NCI-H69 (cell line): ENCODE measurements at places on chromosomes 3 and 15.
A peak's percentile ranks its signal among the peaks of the same experiment; 100 is the strongest.

DNA sequence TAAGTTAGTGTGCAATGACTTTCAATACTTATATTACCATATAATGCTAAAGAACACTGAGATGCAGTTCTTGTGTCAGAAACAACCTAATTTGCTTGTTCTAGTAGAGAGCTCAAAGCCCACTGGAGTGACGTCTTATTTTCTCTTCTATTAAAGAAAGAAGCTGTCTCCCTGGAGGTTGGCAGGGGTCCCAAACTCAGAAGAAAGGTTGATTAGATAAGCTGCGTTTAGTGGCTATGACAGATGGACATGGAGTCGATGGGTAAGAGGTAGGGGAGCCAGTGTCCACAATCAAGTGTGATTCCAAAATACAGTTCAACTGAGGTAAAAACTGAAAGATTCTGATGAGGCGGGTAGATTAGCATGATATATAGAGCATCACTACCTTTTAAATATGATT is 363.6 kb downstream of the NLGN1 start:
- peak; percentile 96 for DNase-seq

DNA sequence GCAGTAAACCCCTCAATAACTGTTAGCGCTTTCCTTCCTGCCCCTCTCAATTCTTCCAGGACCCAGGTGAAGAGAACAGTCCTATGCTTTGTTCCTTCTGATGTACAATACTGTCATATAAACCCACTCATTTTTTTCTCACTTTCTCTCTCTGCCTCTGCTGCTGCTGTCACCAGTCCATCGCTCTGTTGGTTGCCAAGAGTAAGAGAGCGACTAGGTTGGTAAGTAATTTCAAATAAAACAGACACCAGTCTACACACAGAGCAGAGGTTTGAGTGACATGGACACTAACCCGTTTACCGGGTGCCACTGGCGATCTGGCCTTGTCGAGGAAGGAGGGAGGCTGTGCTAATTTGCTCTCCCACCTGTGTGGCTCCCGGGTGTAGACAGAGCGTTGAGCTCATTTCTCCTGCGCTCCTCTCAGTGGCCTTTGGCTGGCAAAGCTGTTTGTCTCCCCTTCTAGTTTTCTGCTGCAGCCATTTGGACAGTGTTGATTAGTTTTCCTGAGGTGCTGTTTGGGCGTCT is 215.4 kb downstream of the THSD4 start:
- DNase-seq, result no peak

GRCh38 chr3:17238023-17238422 is 353.3 kb downstream of the PLCL2 start:
- DNase-seq, result peak; percentile 35

DNA sequence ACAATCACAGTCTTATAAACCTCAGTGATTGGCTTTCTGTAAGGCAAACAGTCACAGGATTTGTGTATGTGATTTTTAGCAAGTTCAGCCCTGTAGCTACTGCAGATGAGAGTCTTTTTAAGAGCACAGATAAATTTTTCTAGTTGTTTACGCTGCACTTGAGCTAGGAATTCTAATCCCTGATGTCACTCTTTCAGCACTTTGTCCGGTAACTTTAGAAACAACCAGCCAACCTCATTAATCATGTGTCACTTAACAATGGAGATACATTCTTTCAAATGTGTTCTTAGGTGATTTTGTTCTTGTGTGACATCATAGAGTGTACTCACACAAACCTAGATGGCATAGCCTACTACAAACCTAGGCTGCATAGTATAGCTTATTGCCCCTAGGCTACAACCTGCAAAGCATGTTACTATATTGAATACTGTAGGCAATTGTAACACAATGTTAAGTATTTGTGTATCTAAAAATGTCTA is 36.8 kb upstream of the GOLGA6L2 start:
- DNase-seq, result no peak

DNA sequence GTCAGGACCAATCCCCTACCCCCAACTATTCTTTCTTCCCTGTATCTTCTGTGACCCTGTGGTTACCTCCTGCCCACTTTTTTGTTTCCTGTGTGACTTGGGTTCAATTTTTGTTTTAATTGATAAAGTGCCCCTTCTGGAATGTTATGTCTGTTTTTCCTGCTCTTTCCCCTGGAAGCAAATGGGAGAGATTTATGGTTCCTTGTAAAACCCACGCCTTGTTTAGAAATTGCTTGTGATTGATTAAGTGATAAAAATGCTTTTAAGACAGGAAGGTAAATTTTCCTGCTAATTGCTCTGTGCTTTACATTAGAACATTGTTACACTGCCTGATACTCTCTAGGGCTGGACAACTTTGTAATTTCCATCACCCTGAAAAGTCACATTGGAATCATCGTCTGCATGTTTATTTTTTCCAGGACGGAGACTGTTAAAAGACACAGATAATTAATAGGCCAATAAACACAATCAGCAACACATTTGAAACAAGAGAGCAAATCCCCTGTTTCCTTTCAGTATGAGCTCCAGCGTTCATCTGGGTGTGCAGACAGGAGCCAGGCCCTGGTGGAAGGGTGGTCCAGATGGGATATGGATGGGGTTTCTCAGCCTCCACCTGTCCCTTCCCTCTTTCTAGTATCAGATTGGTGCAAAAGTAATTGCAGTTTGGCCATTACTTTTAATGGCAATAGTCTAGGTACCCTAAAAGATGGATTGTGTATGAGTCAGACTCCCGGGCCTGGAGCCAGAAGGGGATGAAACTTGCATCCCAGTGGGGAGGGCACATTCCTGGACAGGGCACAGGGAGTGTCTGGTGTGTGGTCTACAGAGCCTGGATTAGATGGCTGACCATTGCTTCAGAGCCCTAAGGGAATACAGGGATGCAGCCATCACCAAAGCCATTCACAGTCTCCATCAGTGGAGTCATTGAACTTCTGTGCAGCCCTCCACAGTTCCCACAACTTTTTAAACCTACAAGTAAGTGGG is 58.1 kb upstream of the AGBL1 start:
- no peak for DNase-seq

GRCh38 chr15:66134284-66134683 is 119.3 kb downstream of the MEGF11 start:
- peak; percentile 32 for DNase-seq

DNA sequence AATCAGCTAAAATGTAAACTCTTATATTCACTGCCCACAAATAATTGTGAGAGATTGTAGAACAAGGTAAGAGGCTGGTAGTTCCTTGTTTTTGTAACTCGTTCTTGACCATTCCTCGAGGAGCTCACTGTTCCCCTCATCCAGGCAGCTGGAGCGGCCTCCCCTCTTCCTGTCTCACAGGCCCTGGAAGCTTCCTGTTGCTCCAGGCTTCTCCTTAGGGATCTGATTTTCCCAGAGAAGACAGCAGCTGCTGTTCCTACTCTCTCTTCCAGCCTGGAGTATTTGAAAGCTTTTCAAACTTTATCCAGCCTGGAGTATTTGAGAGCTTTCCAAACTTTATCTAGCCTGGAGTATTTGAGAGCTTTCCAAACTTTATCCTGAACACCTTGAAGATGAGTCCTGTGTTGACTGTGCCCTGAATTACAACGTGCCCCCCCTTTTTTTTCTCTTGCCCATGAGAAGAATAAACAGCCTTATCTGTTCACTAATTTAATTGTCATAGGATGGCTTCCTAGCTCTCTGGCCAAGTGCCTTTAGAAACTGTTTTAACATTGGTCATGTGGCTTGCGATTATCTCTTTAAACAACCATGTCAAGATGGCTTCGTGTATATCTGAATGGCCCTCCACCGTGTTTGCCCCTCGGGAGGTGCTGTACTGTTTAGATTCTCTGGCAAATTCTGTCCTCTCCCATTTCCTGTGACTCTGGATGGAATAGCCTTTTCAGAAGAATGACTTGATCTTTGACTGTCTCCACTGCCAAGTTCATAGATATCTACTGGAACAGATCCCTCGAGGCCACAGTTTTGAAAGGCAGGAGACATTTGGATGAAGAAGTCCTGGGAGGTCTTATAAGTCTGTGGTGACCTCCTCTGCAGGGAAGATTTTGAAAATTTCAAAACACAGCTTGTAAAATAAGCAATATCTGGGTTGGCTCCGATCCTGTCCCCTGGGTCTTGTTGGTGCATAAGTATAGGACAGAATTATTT is 4.8 kb downstream of the ADAMTSL3 start:
- DNase-seq, result no peak

DNA sequence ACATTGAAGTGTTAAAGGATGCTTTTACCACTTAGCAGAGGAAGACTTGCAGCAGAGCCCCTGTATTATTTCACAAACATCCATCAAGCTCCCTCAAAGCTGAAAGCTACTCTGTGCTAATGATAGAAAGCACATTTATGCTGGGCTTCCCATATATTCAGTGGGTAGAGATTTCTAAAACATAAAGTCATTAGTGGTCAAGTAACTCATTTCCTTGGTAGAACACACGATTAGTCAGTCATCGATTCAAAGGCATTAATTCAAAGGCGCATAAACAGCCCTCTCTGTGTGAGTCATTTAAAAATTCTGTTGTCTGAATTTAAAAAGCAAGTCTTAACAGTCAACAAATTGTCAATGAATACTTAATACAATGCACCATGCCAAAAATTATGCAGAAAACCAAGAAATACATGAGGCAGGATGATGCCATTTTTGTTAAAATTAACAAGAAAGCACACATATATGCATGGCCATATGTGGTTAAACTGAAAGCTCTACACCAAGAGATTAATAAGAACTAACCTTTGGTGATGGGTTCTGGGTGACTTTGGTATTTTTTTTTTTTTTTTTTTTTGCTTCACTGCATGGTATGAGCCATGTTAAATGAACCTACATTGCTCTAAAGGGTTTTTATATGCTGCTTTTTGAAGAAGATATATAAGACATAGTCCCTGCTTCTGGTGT is 61.7 kb downstream of the LDHAL6B start:
- no peak for DNase-seq

- DNase-seq, result peak; percentile 56
These were observed 12.4 kb downstream of the XXYLT1 start for GRCh38 chr3:195258449-195259153.

GRCh38 chr3:186194451-186194811 is 85.5 kb upstream of the ETV5 start:
- no peak for DNase-seq

DNA sequence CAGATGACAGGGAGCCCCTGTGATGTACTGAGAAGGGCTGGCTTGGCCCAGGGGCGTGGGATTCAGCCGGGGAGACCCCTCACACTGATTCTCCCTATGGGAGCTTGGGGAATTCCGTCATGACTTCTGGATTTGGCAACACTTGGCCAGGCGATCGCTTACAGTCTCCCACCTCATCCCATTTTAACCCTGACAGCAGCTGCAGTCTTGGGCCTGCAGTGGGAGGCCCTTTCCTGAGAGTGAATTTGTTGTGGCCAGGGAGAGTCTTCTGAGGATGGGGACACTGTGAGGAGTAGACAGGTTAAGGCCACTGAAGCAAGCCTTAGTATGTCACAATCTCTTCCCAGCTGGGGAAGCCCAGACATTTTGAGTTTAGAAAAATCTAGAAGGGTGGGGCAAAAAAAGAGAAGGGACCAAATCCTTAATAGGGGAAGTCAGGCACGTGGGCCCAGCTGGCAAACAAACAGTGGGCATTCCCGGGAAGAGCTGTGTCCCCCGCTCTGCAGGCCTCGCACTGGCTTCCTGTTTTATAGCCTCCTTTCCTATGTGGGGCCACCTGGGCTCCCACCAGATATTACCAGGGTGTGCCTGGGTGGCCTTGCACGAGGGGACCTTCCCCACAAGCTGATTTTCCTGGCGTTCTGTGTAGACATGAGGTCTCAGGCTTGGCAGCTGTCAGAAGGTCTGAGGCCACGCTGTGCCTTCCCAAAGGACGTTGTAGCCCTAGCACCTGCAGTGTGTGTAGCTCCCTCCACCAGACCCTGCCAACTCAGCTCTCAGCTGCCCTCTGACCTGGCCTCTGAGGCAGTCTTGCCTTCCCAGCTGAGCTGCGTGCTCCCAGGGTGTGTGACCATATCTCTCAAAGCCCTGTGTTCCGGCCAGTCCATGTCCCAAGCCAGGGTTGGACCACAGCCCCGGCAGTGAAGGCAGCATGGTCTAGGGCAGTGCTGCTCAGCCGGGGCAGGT is 64.5 kb downstream of the FEM1B start:
- DNase-seq, result no peak

- peak; percentile 7 for DNase-seq
These were observed 799.9 kb downstream of the AGBL1 start for GRCh38 chr15:86879250-86880229.

GRCh38 chr3:139561959-139562676 is 22.6 kb upstream of the RBP1 start:
- DNase-seq, result peak; percentile 79

GRCh38 chr3:194421-194820 is 2.1 kb upstream of the CHL1 start:
- DNase-seq, result no peak

GRCh38 chr3:21751886-21752285 is 876 bp upstream of the ZNF385D start:
- DNase-seq, result no peak

GRCh38 chr15:94324835-94325767 is 93.7 kb downstream of the MCTP2 start:
- peak; percentile 38 for DNase-seq
